ENCODE measurements at places on chromosomes 13 and 19.

- DNase-seq: no peak
These were observed 315.0 kb upstream of the SPRY2 start for GRCh38 chr13:80655778-80656511.

- DNase-seq: no peak
These were observed 2.1 kb upstream of the CDX2 start for GRCh38 chr13:27971236-27971645.

DNA sequence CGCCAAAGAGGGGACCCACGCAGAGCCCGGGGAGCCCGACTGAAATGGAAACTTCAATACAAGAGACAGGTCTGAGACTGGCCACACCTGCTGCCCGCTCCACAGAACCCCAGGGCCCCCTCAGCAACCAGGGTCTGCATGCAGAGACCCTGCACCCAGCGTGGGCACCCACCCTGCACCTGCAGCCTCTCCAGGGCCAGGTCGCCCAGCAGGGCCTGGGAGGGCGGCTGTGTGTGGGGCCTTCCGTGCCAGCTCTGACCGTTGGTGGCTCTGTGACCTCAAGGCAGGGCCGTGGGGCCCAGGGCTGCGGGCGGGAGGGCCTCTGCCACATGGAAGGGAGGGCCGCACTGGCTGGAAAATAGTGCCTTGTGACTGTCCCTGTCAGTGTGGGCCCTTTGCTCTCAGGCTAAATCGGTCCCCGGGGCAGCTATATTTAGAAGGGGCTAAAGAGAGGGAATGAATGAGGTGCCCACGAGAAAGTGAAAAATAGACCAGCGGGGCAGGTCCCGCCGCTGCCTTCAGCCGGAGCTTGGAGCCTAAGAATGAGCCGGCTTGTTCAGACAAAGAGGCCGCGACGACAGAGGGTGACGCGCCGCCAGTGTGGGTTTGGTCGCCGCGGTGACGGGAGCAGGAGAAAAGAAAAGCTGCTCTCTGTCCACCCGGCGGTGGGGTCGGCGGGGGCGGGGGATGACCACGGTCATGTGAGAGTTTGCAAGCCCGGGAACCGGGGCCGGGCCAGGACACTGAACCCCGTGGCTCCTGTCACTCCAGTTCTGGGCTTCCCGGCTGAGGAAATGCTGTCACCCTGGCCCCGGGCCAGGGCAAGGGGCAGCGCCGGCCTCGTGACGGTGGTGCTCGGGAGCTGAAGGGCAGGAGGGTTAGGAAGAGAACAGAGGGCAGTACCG is 70.5 kb downstream of the GADD45B start:
- DNase-seq: no peak

GRCh38 chr19:17091758-17092333 is 16.3 kb downstream of the MYO9B start:
- no peak for DNase-seq

GRCh38 chr19:33603377-33603776 is 18.4 kb upstream of the CHST8 start:
- DNase-seq: no peak

DNA sequence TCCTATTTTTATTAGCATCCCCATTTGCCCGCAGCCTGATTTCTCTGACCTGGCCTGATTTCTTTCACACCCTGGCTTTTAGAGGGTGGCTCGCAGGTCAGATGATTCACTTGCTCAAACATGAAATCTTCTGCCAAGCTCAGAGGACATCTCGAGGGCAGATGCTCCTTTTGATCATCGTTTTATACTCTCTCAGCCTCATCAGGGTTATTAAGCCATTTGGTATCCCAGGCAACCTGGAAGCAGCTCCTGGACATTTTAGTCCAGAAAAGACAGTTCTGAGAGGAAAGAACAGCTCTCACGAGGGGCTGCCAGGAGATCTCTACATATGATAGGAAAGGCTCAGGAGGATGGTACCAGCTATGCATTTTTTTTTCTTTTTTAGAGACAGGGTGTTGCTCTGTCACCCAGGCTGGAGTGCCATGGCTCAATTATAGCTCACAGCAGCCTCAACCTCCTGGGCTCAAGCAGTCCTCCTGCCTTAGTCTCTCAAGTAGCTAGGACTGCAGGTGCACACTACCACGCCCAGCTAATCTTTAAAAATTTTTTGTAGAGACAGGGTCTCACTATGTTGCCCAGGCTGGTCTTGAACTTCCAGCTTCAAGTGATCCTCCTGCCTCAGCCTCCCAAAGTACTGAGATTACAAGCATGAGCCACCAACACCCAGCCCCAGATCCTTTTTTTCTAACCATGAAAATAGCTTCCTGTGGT is 165.4 kb downstream of the KATNAL1 start:
- no peak for DNase-seq

DNA sequence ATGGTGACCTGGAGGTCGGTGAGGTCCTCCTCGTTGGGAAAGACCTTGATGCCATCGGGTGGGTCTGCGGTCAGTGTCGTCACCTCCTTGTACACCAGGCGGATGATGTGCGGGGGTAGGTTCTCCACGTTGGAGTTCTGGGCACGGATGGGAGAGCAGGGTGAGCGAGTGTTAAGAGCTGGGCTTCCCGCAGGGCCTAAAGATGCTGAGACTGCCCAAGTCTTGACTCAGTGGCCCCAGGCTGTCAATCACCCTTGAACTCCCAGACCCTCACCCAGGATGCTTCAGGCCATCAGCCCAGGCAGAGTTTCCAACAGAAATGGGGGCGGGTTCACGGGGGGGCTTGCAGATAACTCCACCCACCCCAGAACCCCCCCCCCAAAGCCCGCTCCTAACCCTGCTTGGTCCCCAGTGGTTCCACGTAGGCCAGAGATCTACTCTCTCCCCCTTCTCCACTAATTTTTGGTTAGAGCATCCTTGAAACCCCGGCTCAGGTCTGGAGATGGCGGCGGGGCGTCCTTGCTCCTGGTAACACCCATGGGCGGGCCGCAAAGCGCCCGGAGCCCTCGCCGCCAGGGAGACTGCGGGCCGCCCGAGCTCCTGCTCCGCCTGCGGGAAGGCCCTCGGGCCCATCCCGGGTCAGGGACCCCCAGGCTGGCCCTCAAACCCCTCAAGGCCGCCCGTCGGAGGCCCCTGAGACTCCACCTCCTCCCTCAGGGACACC is 600 bp downstream of the UBE2S start:
- DNase-seq: no peak

DNA sequence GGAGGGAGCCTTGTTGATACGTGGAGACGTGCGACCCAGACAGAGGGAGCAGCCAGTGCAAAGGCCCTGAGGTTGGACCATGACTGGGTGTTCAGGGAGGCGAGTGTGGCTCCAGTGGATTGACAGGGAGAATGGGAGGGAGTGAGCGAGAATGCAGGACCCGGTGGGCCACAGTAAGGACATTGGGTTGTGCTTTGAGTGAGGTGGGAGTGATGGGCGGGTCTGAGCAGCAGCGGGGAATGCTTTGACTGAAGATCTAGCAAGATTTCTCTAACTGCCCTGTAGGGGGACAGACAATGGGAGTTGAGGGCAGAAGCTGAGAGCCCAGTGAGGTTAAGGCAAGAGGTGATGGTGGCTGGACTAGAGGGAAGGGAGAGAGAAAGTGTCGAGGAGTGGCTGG is 7.7 kb upstream of the NANOS2 start:
- no peak for DNase-seq

- no peak for DNase-seq
These were observed 76.5 kb upstream of the RNF113B start for GRCh38 chr13:98253526-98253925.

DNA sequence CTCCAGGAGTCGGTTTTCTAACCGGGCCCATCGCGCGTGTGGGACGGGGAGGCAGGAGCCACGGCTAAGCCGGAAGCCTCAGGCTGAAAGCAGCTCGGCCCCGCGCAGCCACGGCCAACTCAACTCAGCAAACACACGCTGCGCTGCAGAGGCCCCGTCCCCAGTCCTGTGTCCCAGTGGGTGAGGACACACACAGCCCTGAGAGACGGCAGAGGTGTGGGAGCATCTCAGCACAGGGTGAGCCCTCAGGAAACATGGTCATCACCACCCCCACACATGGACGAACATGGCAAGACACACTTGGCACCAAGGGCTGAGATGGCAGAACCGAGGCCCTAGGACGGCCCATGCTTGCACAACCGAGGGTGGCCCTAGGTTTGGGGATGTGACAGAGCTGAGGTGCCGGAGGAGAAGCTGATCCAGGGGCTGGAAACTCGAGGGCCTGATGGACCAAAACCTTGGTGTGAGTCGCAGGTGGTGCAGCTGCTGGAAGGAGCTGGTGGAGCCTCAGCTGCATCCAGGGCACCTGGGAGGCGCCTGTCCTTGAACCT is 29.0 kb upstream of the C13orf46 start:
- DNase-seq: no peak

- no peak for DNase-seq
These were observed 55.2 kb downstream of the ATP7B start for GRCh38 chr13:51955816-51956603.

DNA sequence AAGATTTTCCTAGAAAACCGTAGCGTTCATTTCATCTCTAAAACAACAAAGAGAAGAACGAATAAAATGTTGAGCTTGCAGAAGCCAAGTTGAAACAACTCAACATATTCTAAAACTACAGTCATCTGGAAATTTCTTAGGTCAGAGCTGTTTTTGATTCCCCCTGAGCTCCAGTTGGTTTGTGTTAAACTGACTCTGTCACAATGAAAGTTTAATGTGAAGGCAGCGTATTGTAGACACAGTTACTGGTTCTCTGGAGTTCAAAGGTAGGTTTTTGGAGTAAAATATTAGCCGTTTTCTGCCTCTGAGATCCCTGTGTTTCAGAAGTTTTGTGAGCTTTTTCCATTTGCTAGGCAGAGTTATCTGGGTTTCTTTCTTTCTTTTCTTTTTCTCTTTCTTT is 2.2 kb downstream of the ARHGEF7 start:
- DNase-seq: no peak

DNA sequence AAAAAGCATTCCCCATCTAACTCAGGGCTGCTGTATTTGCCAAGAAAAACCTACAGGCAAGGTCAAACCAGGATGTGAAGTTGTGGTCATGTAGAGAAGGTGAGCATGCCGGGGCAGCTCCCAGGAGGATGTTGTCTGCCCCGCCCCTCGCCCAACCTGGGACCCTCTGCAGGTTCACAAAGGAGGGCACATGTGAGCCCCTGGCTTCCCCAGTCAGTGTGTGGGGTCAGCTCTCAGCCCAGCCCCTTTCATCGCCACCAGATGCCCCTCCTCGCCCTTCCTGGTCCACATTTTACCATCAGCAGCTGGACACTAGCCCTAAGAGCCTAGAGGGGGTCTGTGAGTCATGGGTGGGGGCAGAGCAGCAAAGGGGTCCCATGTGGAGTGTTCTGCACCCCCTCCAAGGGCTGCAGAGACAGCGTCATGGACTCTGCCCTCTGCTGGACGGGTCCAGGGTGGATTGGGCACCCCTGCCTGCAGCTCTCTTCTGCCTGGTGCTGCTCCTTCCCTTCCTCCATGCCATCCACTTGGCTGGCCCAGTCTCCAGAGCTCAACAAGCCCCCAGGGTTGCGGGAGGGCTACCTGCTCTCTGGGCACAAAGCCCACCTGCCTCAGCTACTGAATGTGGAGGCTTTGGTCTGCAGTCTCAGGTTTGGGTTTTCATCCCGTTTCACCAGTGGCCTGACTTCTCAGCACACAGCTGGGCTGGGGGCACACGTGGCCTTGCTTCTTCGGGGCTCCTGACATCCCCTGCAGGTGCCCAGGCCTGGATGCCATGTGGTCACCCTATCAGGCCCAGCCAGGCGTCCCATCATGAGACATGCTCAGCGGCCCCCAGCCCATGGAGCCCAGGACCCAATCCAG is 3.7 kb downstream of the PLEKHF1 start:
- DNase-seq: no peak
